Effector memory CD8-positive, alpha-beta T cell (primary cell): ENCODE measurements at places on chromosomes 16 and 17.

DNA sequence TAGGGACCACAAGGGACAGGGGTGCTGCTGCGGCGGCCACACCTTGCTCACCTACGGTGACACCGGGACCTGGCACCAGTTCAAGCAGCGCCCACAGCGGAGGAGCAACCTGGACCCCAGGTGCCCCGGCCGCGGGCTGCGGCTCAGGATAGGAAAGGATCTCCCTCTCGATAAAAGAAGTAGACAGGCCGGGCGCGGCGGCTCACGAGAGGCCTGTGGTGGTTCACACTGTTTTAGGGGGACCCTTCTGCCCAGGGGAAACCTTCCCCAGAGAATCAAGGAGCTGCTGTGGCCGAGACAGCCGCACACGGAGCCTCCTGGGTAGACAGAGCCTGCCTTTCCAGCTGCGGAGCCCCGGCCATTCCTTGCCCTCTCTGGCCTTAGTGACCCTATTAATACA is 17.9 kb upstream of the ATP2A3 start:
- H3K36me3 ChIP-seq = peaks cover 2% of the 10 kb centered on the region
- peaks cover 3% of the 10 kb centered on the region for H3K4me1 ChIP-seq
- no peaks in the 10 kb centered on the region for H3K27me3 ChIP-seq
- no peak overlapping the region for H3K27ac ChIP-seq
- no peak overlapping the region for H3K4me3 ChIP-seq
- DNase-seq = no peak

DNA sequence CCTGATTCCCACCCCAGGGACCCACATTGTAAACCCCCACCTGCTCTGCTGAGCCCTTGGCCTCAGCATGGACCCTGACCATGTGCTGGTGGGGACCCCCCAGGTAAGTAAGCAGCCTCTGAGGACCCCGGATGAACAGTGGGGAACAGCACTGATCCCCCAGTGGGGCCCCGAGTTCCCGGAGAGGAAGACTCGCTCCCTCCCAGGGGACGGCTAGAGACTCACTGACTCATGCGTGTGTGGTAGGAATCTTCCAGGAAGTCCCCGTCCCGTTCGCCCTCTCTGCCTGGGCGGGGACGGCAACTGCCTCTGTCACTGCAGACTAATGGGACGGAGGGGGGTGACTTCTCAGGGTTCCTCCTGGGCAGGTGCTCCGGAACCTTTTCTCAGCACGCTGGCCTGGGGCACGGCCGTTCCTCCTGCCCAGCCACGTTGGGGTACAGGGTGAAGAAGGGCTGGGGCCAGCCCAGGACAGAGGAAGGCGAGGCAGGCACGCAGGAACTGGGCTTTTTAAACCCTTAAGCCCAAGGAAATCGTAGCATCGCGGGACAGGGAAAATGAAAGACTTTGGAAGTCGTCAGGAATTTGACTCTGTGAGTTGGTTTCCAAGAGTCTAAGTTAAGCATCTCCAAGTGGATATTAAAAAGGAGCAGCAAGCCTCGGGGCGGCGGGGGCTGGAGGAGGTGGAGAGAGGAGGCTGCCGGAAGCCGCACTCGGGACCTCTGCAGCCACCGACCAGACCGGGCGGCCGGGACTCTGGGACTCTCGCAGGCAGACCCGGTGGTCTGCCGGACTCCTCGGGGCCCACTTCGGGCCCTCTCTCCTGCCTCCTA is 178.7 kb downstream of the SEC14L1 start:
- peak overlapping the region; percentile 70 for H3K4me3 ChIP-seq
- H3K4me1 ChIP-seq = peaks cover 22% of the 10 kb centered on the region
- H3K27me3 ChIP-seq = no peaks in the 10 kb centered on the region
- peak; percentile 30 for DNase-seq
- H3K27ac ChIP-seq = peak overlapping the region; percentile 23

DNA sequence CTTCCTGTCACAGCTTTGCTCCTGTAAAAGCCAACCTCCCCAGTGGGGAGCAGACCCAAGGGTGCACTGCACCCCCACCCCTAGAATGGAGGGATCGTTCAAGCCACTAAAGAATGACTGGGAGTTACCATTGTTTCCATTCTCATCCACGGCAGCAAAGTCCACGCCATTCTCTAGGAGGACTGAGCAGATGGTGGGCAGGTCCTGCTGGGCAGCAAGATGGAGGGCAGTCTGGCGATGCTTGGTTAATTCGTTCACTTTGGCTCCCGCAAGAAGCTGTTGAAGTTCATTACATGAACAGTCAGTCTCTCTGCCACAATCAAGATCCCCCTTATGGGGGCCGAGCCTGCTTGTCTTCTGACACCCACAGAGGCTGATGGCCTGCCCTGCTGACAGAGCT is 30.8 kb downstream of the CYB5D2 start:
- peak overlapping the region; percentile 94 for H3K27ac ChIP-seq
- H3K4me3 ChIP-seq = peak overlapping the region; percentile 73
- no peak for DNase-seq
- H3K4me1 ChIP-seq = peaks cover 39% of the 10 kb centered on the region

- H3K36me3 ChIP-seq = peaks cover 4% of the 10 kb centered on the region
- H3K27ac ChIP-seq = no peak overlapping the region
- peaks cover 7% of the 10 kb centered on the region for H3K4me1 ChIP-seq
Observed at GRCh38 chr16:69093974-69094373, 11.5 kb upstream of the HAS3 start.

GRCh38 chr16:78473031-78473699 is 373.7 kb downstream of the WWOX start:
- H3K27me3 ChIP-seq = no peaks in the 10 kb centered on the region
- peaks cover under 1% of the 10 kb centered on the region for H3K4me1 ChIP-seq
- no peak overlapping the region for H3K27ac ChIP-seq
- no peak for DNase-seq
- no peaks in the 10 kb centered on the region for H3K36me3 ChIP-seq
